Hematopoietic multipotent progenitor cell treated with erythropoietin and hydrocortisone succinate and interleukin-3 and kit ligand, for 6 days (in vitro differentiated cells): ENCODE measurements at places on chromosomes 6 and 20.
A peak's percentile ranks its signal among the peaks of the same experiment; 100 is the strongest.

DNA sequence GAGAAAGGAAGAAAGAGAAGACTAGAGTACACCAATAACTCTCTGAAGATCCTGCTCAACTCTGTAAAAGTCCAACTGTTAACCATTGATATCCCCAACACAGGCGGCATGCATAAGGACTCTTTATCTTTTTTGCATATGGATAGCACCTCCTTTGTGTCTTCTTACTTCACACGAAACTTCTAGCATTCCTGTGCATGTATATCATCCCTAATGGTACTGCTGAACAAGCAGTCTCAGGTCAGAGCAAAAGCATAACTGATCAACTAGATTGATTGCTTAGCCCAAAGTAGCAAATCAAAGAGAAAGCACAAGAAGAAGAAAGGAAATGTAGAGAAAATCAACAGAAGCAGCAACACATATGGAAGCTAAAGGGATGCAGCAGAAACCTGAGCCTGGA, 234.4 kb downstream of the SYNE1 start:
- DNase-seq = no peak

DNA sequence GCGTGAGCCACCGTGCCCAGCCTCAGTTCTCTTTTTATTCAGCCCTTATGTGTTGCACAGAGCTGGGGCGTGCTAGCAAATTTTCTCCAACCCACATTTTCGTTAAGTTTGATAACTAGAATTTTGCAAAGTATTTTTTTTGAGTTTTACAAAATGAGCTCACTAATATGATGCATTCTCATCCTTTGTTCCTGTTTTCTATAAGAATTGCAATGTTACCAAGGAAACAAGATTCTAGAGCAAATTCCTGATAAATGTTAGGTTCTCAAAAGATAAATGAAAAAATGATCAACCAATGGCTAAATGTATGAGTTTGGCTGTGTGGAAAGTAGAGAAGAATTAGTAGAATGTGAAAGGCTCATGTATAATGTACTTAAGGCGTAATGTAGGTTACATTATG, 529.8 kb downstream of the MAFB start:
- DNase-seq = no peak

GRCh38 chr6:4388675-4389074, 253.3 kb upstream of the ECI2 start:
- DNase-seq = no peak

DNA sequence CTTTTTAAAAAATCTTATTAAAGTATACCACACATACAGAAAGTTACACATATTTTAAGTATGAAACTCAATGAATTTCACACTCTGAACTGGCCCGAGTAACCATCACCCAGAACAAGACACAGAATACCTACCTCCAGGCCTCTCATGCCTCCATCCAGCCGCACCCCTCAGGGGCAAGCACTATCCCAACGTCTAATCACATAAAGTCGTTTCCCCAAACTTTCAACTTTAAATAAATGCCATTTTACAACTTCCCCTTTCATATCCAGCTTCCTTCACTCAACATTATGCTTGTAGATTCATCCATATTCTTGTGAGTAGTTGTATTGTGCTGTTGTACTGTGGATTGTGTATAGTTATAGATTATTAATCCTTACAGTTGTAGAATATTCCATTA, 539.1 kb downstream of the CD83 start:
- peak; percentile 27 for DNase-seq

- no peak for DNase-seq
Observed at GRCh38 chr6:169019727-169020491, 233.7 kb downstream of the THBS2 start.

- no peak for DNase-seq
Observed at GRCh38 chr6:95815389-95816056, 200.3 kb upstream of the FUT9 start.

- DNase-seq = no peak
Observed at GRCh38 chr6:52533491-52533890, 43.4 kb downstream of the TRAM2 start.

GRCh38 chr20:9311132-9311531, 203.3 kb upstream of the LAMP5 start:
- DNase-seq = no peak

DNA sequence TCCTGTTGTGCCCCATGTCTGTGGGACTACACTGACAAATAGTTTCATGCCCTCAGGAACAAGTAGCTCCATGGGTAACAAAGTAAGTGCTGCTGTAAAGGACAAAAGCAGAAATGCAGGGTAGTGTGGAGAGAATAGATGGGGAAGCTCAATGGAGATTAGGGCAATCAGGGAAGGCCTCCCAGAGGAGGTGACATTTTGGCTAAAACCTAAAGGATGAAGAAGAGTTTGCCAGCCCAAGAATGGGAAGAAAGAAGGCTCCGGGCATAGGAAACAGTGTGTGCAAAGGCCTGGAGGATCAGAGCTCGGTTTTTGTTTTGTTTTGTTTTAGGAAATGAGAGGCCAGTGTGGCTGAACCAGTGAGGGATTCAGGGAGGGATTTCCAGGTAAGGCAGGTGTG, 43.6 kb upstream of the FAM83D start:
- DNase-seq = no peak

GRCh38 chr6:163001330-163001729, 273.6 kb downstream of the PACRG start:
- DNase-seq = no peak

- peak; percentile 52 for DNase-seq
Observed at GRCh38 chr6:95576218-95576997, 927 bp upstream of the MANEA start.

DNA sequence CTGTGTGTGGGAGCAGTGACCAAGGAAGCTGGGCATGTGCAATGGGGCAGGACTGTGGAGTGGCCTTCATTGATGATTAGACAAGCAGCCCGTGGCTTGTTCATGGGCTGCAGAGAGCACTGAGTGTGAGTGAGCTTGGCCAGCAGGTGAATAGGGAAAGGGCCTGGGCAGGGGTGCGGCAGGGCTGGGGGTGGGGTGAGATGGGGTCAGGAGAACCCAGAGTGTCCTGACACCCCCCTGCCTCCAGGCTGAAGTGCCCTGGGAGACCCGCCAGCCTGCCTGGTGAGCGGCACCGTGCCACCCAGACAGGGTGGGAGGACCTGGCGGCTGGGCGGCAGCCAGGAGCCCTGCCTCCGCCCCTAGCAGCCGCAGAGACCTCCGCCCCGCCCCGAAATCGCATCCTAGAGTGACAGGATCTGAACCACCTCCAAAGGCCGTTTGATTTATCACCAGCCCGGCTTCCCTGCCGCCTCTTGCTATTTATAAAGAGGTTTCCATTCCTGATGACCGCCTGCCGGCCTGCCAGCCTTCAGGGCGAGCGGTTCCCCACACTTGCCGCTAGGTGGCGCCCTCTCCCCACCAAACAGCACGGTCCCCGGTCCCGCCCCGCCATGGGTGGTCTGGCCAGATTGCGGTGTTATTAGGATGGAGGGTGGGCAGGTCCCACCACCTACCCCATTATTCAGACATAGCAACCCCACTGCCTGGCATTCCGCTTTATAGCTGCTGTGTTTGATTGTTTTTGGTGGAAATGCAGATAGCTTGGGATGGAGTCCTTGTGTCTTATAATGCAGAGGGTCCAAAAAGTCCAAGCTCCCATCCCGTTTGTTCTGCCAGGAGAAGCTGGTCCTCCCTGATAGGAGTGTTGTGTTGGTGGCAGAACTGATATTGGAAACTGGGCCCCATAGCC, 3.5 kb downstream of the MYLK2 start:
- DNase-seq = peak; percentile 78
